Cardiac atrium fibroblast (primary cell): ENCODE measurements at places on chromosomes 16 and 17. TPM values are rescaled to one million over a fixed set of nuclear protein-coding genes. Genes with fewer than 3 reads are reported as not detected.

The NACA2 gene
- total RNA-seq, result not detected in 2 replicates

The RAB37 gene
- total RNA-seq, result 1.1 and 5.8 TPM in 2 replicates

The SEPTIN12 gene
- total RNA-seq, result not detected in 2 replicates

The KRT39 gene
- not detected in 2 replicates for total RNA-seq

The TAC4 gene
- total RNA-seq, result not detected in 2 replicates

The OTOP2 gene
- total RNA-seq, result not detected in 2 replicates

The KRTAP3-1 gene
- total RNA-seq, result not detected in 2 replicates

The SCN4A gene
- total RNA-seq, result under 0.01 TPM in 1 of 2 replicates, not detected in the other

The ENGASE gene
- total RNA-seq, result 6.8 and 13.0 TPM in 2 replicates

The IGF2BP1 gene
- under 0.01 and 0.32 TPM in 2 replicates for total RNA-seq

The CD300LG gene
- total RNA-seq, result not detected in 2 replicates

The CTRL gene
- total RNA-seq, result 0.18 and 0.81 TPM in 2 replicates

The KCNJ16 gene
- total RNA-seq, result not detected in 2 replicates

The TOX3 gene
- not detected in 2 replicates for total RNA-seq

The DPEP1 gene
- 2.5 TPM in 1 of 2 replicates, not detected in the other for total RNA-seq

The KRTAP1-1 gene
- total RNA-seq, result not detected in 2 replicates
